ENCODE measurements at places on chromosomes 2 and 18. TPM values are rescaled to one million over a fixed set of nuclear protein-coding genes. Genes with fewer than 3 reads are reported as not detected.
A peak's percentile ranks its signal among the peaks of the same experiment; 100 is the strongest.

GALR1 gene
- total RNA-seq = 0.74 TPM

UGT1A5 gene
- not detected for total RNA-seq

GRB14 gene
- total RNA-seq = 16.0 TPM

LRATD1 gene
- total RNA-seq = 5.7 TPM

GPR75 gene
- 4.1 TPM for total RNA-seq

CTIF gene
- 9.6 TPM for total RNA-seq

DNA sequence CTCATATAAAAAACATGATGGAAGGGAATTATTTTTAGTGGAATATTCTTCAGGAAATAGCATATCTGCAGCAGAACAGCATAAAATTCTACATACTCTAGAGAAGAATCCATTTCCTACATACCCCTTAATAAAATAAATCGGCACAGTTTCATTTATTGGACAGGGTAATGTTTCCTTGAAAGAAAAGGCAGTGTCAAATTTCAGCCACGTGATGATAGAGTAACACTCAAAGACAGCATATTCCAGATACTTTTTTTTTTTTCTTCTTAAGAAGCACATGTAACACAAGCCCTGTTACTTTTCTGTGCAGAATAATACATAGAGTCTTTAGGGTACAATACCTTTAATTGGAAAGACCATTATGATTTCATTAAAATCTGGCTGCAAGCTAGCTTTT lies 204.4 kb downstream of the SRBD1 start:
- no peaks in the 10 kb centered on the region for H3K27me3 ChIP-seq
- H3K27ac ChIP-seq = no peak overlapping the region
- no peak for DNase-seq
- no peak overlapping the region for H3K4me3 ChIP-seq

- no peak overlapping the region for H3K27ac ChIP-seq
- DNase-seq = no peak
Measured at GRCh38 chr2:45899926-45900325, 248.5 kb downstream of the PRKCE start.

- H3K36me3 ChIP-seq = no peaks in the 10 kb centered on the region
- no peak for DNase-seq
- no peaks in the 10 kb centered on the region for H3K27me3 ChIP-seq
- H3K4me1 ChIP-seq = no peaks in the 10 kb centered on the region
- no peak overlapping the region for H3K27ac ChIP-seq
Measured at GRCh38 chr2:155273323-155273722, 574.8 kb downstream of the KCNJ3 start.

- DNase-seq = peak; percentile 45
- H3K4me1 ChIP-seq = no peaks in the 10 kb centered on the region
- no peak overlapping the region for H3K27ac ChIP-seq
- H3K27me3 ChIP-seq = no peaks in the 10 kb centered on the region
- no peak overlapping the region for H3K4me3 ChIP-seq
- H3K36me3 ChIP-seq = no peaks in the 10 kb centered on the region
Measured at GRCh38 chr2:71894261-71894660, 253.4 kb downstream of the CYP26B1 start.

DNA sequence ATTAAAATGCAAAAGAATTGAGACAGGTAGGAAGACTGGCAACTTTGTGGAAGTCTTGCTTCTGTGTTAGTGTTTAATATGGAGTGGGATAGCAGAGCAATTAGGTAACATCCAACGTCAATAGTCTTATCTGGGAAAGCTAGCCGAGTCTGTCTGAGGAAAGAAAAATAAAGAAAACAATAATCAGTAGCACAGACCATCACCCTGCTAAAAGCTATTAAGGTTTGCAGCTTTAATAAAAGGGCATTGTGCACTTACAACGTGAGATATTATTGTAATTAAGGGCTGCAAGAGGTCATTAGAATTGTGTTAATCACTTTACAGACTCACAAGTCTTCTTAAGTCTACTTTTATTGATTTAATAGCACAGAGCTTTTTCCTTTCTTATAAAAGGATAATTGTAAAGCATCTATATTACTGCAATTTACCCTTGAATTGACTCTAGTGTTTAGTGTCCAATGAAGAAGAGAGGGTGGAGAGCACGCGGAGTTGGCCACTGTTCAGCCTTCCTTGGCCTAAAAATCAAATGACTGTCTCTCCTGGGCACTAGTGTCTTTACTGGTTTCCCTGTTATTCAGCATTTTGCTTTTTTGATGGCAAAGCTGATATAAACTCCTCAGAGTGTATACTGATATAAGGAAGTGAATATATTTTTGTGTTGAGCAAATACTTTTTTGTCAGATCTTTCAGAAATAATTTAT lies 2.0 kb downstream of the CDH7 start:
- no peak overlapping the region for H3K27ac ChIP-seq
- H3K27me3 ChIP-seq = peaks cover 43% of the 10 kb centered on the region
- H3K36me3 ChIP-seq = no peaks in the 10 kb centered on the region
- no peak overlapping the region for H3K4me3 ChIP-seq

DNA sequence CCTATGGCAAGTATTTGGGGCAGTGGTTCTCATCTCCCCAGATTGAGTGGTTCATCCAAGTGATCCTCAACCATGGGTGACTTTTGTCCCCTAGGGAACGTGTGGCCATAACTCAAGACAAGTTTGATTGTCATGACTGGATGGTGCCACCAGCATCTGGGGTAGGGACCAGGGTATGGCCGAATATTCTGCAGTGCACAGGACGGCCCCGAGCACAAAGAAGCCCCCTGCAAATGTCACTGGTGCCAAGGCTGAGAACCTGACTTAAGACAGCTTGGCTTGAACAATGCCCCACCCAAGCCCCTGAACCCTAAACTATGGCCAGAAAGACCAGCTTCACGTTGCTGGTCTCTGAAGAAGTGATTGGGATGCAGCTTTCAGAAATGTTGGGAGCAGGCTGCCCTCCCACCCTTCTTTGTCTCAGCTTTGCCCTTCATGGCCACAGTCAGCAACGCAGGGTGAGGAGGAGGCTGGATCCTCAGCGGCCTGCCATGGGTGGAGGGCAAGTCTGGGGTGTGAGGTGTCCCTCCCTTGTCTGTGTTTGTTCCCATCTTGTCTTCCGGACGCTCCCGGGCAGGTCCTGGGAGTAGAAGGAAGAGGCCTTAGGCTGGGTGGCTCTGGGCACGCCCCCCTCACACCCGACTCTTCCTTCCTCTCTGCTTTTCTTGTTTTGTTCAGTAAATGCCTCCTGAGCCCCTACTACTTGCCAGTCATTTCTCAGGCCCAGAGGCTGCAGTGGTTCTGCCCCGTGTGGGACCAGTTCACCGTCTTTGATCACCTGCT lies 43.4 kb downstream of the GREB1 start:
- no peak for DNase-seq
- H3K4me1 ChIP-seq = peaks cover 16% of the 10 kb centered on the region
- H3K36me3 ChIP-seq = peaks cover 5% of the 10 kb centered on the region
- H3K27me3 ChIP-seq = no peaks in the 10 kb centered on the region
- no peak overlapping the region for H3K4me3 ChIP-seq

GRCh38 chr2:237931205-237931721 lies 35.6 kb upstream of the UBE2F start:
- DNase-seq = no peak
- H3K27me3 ChIP-seq = no peaks in the 10 kb centered on the region
- H3K4me1 ChIP-seq = no peaks in the 10 kb centered on the region
- H3K36me3 ChIP-seq = no peaks in the 10 kb centered on the region
- H3K4me3 ChIP-seq = no peak overlapping the region

GRCh38 chr18:13610555-13611141 lies 115.7 kb downstream of the FAM210A start:
- no peaks in the 10 kb centered on the region for H3K36me3 ChIP-seq
- no peak overlapping the region for H3K27ac ChIP-seq
- no peak for DNase-seq

DNA sequence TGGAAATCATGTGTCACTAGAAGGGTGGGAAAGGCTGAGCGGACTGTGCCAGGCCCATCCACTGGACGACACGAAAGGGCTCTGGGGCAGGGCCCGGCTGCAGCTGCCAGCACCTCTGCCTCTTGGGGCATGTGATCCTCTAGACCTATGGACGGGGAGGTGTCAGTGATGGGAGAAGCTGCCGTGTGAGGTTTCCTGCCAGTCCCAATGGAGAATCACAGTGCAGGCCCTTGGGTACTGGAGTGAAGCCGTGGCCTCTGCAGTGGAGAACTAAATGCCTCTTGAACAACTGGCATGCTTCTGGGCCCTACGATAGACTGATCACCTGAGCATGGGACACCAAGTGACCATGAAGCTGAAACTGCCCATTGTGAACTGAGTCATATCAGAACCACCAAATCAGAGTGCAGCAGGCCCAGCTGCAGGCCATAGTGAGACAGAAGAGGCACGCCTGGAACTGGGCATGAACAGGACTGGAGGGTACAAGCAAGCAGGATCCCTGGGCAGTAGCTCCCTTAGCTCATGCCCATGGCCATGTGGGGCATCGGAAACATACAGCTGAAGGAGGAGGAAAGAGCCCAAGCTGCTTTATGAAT lies 18.8 kb upstream of the RHOB start:
- no peaks in the 10 kb centered on the region for H3K27me3 ChIP-seq
- no peaks in the 10 kb centered on the region for H3K36me3 ChIP-seq
- no peaks in the 10 kb centered on the region for H3K4me1 ChIP-seq

GRCh38 chr2:75632091-75632701 lies 14.4 kb upstream of the MRPL19 start:
- no peak overlapping the region for H3K27ac ChIP-seq
- no peaks in the 10 kb centered on the region for H3K27me3 ChIP-seq
- H3K36me3 ChIP-seq = no peaks in the 10 kb centered on the region

DNA sequence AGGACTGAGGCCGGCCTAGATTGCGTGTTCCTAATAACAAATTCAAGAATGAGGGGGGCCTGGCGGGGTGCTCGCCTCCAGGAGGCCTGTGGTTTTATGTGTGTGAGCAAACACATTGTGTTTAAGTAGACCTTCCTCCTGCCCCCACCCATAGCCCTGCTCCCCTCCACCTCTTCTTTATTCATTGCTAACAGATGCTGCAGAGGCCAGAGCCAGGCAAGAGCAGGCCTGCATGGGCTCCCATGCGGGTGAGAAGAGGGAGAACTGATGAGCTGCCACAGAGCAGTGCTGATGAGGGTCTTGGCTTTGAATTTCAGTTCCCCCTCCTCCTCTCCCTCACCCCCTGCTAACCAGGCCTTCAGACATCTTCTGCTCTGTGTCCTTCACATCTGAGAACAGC lies 154.6 kb downstream of the OSR1 start:
- H3K27ac ChIP-seq = no peak overlapping the region
- H3K4me1 ChIP-seq = no peaks in the 10 kb centered on the region
- H3K4me3 ChIP-seq = no peak overlapping the region
- H3K36me3 ChIP-seq = no peaks in the 10 kb centered on the region
- no peaks in the 10 kb centered on the region for H3K27me3 ChIP-seq
- no peak for DNase-seq

DNA sequence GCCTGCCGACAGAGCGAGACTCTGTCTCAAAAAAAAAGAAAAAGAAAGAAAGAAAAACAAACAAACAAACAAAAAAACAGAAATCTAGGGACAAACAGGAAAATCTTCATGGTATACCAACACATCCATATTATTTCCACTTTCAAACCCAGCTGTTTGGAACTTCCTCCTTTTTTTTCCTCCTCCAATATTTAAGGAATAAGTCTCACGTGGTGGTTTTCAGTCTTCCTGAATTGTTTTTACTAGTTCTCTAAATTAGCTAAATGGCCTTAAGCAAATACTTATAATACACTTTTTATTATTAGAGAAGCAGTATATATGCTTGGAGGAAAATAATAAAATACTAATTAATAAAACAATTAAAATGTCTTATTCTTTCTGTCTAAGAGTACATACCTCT lies 48.7 kb upstream of the GLS start:
- H3K27ac ChIP-seq = no peak overlapping the region
- H3K4me3 ChIP-seq = no peak overlapping the region
- no peak for DNase-seq
- H3K36me3 ChIP-seq = no peaks in the 10 kb centered on the region

DNA sequence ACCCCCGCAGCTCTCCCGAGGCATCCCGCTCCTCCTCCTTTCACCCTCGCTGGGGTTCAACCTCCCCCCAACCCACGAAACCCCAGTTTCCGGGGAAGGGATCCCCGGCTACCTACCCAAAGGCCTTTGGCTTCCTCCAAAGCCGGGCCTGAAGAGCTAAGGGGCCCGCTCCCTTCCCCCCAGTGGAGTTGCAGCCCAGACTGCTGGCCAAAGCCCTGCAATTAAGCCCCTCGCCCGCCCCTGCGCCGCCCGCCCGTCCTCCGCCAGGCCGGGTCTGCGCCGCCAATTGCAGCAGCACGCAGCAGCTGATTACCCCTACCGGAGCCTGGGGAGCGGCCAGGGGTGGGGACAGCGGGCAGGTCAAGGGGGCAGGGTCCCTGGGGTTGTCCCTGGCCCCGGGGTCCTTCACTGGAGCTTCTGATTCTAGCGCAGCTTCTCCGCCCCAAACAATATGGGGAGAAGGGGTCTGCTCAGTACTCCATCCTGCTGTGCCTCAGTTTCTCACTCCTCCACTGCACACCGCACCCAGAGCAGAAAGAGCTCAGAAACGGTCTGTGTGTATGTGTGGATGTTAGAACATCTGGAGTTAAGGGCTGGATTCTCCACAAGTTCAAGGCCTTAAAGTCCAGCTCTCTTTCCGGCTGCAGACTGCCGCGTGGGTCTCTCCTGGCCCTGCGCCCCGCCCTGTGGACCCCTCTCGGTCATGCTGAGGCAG lies 16.9 kb downstream of the WNT10A start:
- no peak overlapping the region for H3K27ac ChIP-seq
- H3K27me3 ChIP-seq = peaks cover 100% of the 10 kb centered on the region
- H3K4me3 ChIP-seq = peak overlapping the region; percentile 51
- no peaks in the 10 kb centered on the region for H3K36me3 ChIP-seq

DNA sequence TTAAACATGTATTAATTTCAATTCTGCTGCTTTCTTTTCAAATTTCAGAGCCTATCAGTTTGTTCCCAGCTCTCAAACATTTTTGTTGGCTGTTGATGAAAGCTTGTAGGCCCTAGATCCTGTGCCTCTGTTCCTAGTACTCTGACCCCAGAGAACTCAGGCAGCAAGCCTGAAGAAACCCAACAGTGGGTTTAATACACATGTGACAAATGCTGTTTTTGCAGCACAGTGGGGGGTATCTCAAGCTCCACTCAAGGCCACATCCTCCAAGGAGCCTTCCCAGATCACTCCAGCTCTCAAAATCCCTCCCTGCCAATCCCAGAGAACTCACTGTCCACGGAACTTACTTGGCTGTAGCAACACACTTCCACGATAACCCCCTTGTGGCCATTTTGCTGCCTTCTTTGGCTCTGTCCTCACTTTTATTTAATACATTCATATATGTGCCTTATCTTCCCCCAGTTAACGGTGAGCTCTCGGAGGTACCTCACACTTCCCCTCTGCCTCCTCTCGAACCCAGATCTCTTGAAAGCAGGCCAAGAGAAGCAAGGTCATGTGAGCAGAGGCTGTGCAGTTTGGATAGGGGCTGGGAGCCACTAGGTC lies 122.4 kb downstream of the TNS1 start:
- no peak for DNase-seq
- H3K4me3 ChIP-seq = no peak overlapping the region
- no peaks in the 10 kb centered on the region for H3K4me1 ChIP-seq

DNA sequence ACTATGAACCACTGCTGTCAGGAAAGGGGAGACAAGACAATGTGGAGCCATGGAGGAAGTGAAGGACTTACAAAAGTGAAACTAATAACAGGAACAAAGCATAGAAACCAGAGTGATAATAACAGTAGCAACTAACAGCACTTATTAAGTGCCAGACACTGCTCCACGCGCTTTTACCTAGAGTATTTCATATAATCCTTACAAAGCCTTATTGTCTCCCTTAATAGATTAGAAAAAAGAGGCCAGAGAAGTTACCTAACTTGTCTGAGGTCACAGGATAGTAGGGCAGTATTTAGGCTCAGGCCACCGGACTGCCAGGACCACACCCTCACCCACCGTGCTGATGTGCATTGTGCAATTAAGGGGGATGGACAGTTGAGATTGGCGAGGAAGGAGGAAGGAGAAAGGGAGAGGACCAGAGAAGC lies 98.6 kb upstream of the NFU1 start:
- 0 out of 2 replicates have a peak, but pooled peaks cover 3% of the 10 kb centered on the region for H3K36me3 ChIP-seq
- H3K4me3 ChIP-seq = no peak overlapping the region
- DNase-seq = no peak
- no peak overlapping the region for H3K27ac ChIP-seq

All from GM23338 (cell line).